ENCODE measurements at places on chromosomes 6 and 20.

DNA sequence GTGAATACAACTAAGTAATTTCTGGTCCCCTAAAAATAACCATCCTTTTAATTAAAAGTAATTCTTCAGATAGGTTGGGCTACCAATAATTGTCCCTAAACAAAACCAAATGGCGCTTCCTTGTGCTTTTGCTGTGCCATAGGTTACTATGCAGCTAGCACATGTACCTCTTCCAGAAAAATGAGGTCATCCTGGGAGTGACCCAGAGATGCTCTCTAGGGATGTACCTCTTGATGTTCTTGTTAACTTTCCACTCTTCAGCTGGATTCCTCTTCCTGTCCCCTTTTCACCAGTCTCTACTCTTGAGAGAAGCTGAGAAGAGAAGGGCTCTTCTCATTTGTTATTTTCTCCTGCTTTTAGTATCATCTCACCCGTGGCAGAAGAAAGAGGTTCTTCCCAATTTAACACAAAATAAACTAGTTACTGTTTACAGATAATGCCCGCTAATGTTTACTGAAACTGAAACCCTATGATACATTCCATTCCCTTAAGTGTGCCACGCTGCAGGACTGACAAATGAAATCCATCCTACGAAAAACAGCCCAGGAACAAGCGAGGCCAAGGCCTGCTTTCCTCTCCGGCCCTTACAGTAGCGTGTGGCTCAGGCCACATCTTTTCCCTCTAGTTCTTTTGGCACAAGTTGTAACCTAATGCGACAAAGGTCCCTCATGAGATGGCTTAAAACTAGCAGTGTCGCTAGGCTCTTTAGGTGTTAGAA, 24.2 kb downstream of the MRS2 start:
- no peak for DNase-seq

DNA sequence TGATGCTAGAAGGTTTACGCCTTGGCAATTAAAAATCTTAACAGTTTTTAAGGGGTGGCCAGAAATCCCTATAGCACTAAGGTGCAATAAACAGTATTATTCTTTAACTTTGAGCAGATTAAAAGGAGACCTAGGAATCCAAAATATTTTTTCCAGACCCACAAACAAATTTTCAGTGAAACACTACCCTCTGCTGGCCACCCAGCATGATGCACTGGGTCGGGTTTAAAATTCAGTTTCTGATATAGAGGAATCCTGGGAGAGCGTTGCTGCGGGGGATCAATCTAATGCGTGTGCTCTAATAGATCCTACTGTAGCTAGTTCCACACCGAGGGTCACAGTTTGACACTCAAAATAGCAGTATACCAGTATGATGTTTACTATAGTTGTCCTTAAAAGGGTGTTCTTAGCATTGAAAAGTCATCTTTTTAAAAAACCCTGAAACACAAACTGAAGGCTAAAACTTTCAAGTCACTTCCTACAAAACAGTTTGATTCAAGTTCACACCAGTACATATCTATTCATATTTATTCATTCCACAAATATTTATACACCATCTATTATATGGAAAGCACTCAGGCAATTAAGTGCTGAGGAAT, 10.2 kb downstream of the UBE3D start:
- DNase-seq: no peak

- DNase-seq: no peak
Measured at GRCh38 chr20:3297079-3297378, 58.0 kb upstream of the SLC4A11 start.

DNA sequence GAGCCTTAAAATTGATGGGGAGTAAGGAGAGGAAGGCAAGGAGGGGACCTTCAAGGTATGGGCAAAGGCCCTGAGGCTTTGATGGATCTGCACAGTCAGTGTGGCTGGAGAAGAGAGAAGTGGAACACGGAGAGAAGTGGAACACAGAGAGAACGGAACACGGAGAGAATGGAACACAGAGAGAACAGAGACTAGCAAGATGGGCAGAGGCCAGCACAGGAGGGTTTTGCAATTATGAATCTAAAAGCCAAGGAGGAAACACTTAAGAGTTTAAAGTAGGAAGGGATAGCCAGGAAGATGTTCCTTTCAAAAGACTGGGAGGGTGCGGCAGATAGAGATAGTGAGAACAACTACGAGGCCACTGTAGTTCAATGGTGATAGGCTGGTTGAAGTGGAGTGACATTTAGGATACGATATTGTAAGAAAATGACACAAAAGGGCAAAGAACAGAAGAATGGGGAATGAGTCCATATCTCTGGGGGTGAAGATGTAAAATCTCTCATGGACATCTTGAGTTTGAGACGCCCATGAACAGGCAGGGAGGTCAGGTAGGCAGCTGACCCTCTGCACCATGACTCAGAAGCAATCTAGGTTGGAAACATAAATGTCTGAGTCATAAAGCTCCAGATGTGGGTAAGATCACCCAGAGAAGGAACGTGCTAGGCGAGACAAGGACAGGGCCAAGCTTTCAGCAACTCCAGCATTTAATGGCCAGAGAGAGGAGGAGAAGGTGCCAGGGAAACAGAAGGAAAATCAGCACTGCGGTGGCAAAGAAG, 25.4 kb downstream of the ZMYND8 start:
- no peak for DNase-seq

DNA sequence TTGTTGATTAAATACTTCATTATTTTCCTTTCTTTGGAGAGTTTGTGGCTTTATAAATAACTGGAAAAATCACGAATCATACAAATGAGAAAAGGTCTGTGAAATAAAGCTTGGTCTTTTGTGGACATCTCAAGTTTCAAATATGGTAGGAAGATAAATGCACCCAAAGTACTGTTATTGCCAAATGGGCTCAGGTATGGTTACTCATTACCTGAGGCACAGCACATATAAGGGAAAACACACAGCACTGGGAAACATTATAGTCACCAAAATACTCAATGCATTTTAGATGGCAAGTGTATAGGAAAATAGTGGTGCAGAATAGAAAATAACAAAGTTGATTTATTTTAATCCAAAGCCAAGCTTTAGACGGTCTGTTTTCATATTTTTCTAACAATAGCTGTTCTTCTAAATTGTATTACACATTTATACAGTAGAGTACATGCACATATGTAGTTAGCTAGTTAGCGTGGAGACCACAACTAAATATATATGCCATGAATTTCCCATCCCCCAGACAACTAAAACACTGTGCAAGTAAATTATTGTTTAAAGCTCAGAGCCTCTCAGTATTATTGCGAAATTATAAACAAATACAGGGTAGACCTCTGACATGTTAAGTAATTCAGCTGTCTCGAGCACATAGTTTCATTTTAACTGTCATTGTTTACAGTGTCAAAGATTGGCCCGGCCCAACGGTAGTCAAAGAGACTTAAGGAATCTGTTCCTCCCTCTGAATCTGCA, 336.0 kb downstream of the SYNE1 start:
- no peak for DNase-seq

- DNase-seq: no peak
Measured at GRCh38 chr6:143323729-143324470, 126.6 kb downstream of the ADAT2 start.

DNA sequence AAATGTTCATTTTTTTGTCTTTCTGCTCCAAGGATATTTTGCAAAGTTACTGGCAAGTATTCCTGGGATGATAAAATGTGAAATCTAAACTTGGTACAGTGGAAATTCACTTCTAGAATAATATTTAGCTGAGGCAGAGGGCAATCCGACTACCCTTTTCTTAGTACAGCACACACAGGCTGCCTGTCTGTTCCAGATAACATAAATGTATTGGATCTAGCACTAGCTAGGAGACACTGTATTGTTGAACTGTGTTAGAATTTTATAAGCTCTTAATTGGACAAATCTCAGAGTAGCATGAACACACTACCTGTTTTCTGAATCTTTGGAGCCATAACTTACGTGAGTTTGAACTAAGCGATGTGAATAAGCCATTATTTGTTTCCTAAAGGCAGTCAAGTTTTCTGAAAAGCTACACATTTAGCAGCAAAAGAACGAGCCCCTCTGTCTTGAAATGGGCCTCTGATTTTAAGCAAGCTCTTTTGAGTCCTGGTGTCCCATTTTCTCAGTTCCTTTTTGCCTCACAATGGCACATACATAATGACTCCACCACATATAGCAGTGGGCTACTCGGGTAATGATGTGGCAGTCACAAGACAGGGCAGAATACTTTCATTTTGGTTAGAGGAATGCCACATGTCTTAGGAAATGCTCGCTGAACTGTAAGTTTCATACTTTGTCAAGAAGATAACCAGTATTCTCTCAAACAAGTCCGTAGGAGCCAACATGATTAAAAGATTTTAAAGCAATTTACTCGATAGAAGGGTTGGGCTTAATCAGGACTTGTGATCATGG, 116.5 kb upstream of the ESR1 start:
- DNase-seq: no peak

- no peak for DNase-seq
Measured at GRCh38 chr6:39602601-39603519, 122.3 kb downstream of the KIF6 start.

- DNase-seq: no peak
Measured at GRCh38 chr6:110412360-110412759, 3.0 kb downstream of the DDO start.

DNA sequence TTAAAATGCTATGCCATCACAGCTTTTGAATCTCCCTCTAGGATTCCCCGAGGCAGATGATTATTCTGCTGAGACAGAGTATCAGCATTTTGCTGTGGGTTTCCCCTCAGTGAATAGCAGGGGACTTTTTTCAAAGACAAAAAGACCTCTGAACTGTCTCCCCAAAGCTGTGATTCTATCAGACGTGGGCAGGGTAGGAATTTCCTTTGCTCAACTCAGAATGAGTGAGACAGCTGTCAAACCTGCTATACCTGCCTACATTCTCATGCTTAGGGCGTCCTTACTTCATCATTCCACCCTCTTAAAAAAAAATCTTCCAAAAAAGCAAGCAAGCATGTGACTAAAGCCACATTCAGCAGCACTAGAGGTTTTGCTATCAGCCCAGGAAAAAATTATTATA, 147.6 kb upstream of the FAM83B start:
- DNase-seq: no peak

- DNase-seq: no peak
Measured at GRCh38 chr6:128206610-128207426, 306.0 kb upstream of the THEMIS start.

DNA sequence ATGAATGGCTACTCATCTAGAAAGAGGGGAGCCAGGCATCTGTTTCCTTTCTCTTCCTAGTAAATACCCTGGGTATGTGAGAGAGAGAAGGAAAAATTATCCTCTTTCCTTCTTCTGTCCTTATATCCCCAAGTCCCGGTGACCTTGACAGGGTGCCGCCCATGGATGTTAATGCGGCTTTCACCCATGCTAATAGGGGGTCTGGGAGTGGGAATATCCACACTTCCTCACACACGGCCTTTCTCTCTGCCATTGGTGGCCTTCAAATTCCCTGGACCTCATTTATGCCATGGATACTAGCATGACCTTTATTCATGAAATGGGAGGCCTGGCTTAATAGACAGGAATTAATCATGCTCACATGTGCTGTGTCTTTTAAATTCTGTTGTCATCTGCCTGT, 159.0 kb upstream of the NOX3 start:
- no peak for DNase-seq

DNA sequence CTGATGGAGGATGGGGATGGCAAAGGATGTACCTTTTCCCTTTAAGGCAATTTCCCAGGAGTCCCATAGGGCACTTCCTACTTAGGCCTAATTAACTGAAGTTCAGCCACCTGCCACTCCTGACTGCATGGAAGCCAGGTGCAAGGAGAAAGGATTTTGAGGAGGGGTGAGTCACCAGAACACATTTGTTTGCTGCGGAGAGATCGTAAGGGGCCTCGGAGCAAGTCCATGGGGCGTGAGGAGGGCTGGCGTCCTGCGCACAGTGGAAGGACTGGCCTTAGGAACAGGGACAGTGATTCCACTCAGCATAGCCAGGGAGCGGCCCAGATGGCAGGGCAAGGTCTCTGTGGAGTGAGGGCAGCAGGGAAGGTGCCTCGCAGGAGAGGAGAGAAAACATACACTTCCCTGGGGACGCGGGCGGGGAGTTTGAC, 11.8 kb upstream of the MAP1LC3A start:
- DNase-seq: no peak

- DNase-seq: no peak
Measured at GRCh38 chr20:62593616-62594015, 48.7 kb upstream of the SLCO4A1 start.

DNA sequence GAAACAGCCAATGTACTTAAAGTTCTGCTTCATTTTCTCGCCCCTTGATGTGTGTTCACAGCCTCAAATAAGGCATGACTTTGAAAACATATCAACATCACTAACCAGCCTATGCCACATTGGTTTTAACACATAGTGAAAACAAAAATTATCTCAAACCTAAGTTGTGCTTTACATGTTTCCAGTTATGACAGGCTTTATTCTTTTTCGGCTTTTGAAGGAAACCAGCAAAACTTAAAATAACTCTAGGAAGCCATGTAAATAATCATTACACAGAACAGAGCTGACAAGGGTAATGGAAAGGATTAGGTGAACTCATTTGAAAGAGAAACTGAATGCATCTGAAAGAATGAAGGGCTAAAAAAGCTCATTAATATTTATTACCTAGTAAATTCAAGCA, 42.1 kb downstream of the BMP5 start:
- no peak for DNase-seq

GRCh38 chr20:2431185-2431584, 39.4 kb downstream of the SNRPB start:
- no peak for DNase-seq

Measured in mesenteric fat pad (tissue), 1 donor.